ENCODE measurements at places on chromosomes 7 and 10. TPM values are rescaled to one million over a fixed set of nuclear protein-coding genes. Genes with fewer than 3 reads are reported as not detected.

SFTPA2 gene
- total RNA-seq, result not detected

EBLN1 gene
- total RNA-seq, result not detected

GRCh38 chr10:102497545-102497944 is 5.0 kb downstream of the ACTR1A start:
- no peak for DNase-seq

GRCh38 chr7:25978466-25978865 is 173.5 kb upstream of the NFE2L3 start:
- DNase-seq, result no peak

C7orf33 gene
- total RNA-seq, result not detected

- DNase-seq, result no peak
Measured at GRCh38 chr7:479115-479947, 40.3 kb downstream of the PDGFA start.

- DNase-seq, result no peak
Measured at GRCh38 chr7:112575864-112576263, 95.1 kb downstream of the LSMEM1 start.

- no peak for DNase-seq
Measured at GRCh38 chr10:71532878-71533277, 136.2 kb downstream of the CDH23 start.

Data from glomerular endothelial cell (primary cell).